ENCODE measurements at places on chromosomes 3 and 15. TPM values are rescaled to one million over a fixed set of nuclear protein-coding genes. Genes with fewer than 3 reads are reported as not detected.
A peak's percentile ranks its signal among the peaks of the same experiment; 100 is the strongest.

DNA sequence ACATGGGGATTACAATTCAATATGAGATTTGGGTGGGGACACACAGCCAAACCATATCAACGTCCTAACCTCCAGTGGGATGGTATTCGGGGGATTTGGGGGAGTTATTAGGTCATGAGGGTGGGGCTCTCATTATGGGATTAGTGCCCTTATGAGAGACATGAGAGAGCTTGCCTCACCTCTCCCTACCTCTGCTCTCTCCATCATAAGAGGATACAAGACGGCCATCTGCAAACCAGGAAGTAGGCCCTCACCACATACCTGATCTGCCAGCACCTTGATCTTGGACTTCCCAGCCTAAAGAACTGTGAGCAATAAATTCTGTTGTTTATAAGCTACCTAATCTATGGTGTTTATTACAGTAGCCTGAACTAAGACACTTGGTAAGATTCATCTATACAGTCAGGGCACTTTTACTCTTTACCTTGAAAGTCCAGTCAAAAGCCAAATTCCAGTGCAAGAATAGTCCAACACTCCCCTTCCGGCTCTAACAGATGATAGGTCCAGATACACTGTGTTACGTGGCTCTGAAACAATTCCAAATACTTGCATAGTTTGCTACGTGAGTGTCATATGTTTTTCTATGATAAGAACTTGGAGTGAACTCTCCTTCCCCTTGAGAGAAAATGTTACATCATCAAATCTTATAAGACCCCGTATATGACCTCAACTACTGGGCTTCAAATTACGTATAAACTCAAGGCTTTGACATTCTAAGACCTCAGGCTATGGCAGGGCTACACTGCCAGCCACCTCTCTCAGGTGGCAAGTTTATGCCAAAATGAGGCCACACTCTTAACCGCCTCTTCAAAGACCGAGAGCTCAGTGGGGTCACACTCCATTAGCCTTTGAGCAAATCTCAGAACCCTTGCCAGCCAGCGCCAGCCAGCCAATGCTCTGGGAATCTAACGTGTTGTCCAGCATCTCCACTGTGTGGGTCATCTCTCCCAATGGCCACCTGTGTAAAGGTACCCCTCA lies 129.9 kb downstream of the XXYLT1 start:
- no peak for DNase-seq

DNA sequence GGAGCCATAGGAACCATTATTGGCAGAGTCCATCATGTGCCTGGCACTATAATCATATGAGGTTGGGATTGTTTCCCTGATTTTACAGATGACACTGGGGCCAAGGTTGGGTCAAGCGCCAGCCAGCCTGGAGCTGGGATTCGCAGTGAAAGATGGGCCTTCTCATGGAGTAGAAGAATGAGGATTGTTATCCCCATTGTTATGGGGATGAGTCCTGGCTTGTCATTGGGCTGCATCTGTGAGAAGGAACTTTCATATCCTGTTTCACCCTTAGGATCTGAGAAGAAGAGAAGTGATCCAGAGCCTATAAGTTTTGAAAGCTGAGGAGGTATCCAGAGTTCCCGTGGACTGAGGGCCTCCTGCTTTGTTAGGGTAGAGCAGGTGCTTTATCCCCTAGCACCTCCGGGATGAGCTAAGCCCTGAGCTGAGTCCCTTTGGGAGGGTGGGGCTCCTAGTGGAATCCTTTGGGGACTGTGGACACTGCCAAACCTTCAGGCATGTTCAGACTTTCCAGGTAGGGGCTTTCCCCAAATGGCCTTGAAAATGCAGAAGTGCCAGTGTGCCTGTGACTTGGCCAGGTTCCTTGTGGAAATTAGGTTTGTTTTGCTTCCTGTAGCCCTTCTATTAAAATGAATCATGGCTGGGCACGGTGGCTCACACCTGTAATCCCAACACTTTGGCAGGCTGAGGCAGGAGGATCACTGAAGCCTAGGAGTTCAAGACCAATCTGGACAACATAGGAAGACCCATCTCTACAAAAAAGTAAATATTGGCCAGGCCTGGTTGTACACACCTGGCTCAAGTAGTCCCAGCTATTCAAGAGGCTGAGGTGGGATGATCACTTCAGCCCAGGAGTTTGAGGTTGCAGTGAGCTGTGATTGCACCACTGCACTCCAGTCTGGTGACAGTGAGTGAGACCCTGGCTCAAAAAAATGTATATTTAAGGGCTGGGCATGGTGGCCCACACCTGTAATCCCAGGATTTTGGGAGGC lies 30.2 kb upstream of the BSN start:
- DNase-seq: no peak

DNA sequence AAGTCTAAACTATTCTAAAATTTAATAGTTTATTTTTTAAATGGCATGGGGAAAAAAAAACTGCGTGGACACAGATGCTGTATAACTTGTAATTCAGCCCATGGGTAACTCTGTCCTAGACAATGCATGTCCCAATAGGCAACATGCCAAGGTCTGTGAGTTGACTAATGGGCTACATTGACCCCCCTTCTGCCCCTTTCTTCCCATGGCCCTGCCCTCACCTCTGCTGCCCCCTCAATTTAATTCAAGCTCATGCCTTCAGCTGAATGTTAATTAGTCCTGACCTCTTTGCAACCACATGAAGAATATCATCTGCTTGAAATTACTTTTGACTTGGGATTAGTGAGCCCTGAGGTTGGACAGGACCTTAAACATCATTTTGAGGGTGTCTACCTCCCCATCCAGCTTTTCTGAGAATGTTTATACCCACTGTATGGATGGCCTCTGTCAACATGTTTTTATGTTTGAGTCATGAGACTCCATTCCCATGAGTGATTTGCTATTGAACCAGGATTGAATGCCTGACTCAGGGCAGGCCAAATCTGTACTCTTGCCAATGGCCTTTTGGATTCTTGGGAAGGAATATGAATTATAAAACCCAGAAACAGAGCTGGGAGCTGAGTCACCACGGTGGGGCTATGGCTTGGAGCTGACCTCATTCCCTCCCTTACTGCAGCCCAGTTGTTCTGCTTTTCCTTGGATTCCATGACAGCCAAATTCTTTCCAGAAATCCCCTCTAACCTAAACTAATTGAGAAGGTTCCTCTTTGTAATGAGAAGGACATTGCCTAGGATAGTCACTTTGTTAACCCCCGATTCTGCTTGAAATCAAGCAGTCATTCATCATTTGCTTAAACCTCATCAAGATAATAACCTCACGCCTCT lies 33.5 kb upstream of the PDE8A start:
- DNase-seq: peak; percentile 48

- DNase-seq: no peak
These were observed 23.2 kb downstream of the SERPINI2 start for GRCh38 chr3:167450675-167451074.

DNA sequence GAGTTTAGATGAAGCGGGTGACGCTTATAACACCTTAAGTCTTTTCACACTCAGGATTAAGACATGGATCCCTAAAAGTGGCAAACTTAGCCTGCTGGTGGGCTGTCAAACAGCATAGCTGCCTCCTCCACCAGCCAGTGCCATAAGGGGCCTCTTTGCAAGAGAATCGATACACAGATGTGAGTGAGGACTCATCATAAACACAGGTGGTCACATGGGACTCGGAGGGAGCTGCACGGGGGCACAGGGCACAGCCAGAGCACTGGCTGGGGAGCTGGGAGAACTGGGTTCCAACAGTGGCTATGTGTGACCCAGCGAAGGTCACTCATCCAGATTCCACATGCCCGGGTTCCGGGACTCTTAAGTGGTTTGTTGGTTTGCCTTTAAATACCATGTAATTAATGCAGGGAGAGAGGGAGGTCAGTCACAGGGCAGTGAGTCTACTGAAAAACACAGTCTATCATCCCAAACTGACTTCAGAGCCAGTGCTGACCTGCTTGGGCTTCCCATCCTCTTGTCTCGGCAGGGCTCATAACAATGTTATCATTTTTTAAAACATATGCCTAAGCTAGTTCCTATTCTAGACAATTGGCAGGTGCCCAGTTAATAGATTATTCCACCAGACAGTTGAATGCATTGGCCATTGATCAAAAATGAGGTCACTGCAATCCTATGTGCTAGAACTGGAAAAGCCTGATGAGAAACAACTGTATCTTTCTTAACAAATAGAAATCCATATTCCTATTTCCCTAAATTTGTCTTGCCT lies 51.8 kb downstream of the SLC12A8 start:
- no peak for DNase-seq

DNA sequence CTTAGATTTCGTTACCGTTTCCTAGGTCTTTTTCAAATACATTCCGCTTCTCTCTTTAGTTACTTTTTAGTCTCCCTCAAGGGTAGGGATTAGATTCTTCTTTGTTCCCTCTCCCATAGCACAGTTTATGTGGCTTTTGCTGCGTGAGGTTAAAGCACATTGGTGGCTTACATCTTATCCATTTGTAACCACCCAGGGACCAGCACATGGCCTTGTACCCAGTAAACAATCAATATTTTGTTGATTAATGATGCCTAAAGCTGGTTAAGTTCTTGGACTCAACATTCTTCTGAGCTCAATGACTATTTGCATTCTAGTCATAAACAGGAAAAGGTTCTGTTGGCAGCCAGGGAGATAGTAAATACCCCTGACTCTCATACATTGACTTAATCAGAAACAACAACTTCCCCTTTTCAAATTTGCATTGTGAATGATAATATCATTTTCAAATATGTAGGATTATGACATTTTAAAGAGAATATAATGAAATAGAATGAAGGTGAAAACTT lies 60.2 kb downstream of the CACNA1D start:
- no peak for DNase-seq

GRCh38 chr15:36831125-36831903 lies 251.9 kb downstream of the CDIN1 start:
- no peak for DNase-seq

GRCh38 chr3:142975316-142975995 lies 12.0 kb upstream of the PAQR9 start:
- DNase-seq: no peak

DNA sequence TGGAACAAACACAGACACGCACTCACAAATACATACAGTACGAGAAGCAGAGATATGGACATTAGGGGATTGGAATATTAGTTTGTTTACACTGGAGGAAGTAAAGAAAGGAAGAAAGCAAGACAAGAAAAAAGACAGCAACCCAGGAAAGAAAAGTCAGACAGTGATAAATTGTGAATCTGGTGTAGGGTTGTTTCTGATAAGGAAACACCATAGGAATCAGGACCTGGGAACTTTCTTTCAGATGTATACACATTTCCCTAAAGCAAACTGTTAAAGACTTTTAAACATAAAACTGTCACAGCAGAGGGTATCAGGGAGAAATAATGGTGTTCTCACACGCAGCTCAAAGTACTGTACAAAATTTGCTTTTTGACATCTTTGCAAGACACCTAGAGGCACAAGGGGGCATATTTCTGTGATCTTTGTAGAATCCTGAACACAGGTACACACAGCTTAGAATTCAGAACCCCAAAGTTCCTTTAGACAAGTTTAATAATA lies 153.7 kb downstream of the TUSC7 start:
- no peak for DNase-seq

GRCh38 chr15:31954374-31955172 lies 75.7 kb upstream of the CHRNA7 start:
- no peak for DNase-seq

GRCh38 chr3:73409138-73409763 lies 215.5 kb downstream of the PDZRN3 start:
- DNase-seq: no peak

GRCh38 chr3:33439546-33440327 lies 468 bp downstream of the UBP1 start:
- DNase-seq: peak; percentile 50

DNA sequence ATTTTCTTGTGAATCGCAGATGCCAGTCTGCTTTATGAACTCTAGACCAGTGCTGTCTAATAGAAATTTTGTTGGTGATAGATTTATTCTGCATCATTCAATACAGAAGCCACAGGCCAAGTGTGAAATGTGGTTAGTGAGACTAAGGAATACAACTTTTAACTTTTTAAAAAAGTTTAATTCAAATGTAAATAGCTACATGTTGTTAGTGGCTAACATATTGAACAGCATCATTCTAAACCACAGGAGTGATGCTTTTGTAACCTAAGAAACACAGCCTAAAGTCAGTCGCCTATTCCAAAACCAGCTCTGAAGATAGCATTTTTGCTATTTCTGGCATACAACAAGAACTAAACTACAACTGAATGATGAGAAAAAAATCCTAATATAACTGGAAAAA lies 164.8 kb upstream of the CBLB start:
- DNase-seq: no peak

GRCh38 chr3:119034256-119035013 lies at the start of gene IGSF11:
Gene IGSF11, minus strand, starts transcription at chr3:119034846. Its CDS starts 264 bp downstream, at chr3:119034582.
- DNase-seq: peak; percentile 62

DNA sequence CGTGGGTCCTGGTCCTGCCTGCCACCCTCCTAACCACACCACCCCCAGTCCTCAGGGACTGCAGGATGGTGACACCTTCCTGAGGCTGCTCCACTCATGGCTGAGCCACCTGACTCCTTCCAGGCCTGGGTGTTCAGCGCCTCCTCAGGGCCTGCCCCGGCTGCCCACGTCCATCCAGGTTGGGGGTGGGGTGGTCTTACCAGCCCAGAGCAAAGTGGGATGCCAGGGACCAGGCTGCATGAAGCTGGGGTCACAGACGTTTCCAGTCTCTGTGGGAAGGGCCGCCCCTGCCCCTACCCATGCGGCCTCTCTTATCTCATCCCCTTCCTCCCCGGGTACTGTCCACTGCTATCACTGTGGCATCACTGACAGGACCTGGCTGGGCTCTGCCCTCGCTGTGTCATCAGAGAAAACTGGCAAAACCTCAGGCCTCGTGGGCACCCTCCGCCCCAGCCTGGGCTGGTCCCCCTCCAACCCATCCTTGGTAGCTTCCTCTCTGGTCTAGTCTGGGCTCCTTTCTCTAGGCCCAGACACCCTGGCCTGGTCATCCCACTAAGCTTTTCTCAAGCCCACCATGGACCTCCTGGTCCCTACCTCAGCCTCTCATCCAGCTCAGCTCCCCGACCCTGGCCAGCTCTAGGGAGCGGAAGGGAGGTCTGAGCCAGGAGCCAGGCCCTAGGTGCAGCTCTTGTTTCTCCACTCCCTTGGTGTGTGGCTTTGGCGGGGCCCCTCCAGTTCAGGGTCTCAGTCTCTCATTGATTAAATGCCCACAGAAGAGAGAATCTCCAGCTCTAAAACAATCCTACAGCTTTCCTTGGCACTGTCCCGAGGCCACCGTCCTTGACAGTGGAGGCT lies 32.9 kb downstream of the WNT7A start:
- no peak for DNase-seq

DNA sequence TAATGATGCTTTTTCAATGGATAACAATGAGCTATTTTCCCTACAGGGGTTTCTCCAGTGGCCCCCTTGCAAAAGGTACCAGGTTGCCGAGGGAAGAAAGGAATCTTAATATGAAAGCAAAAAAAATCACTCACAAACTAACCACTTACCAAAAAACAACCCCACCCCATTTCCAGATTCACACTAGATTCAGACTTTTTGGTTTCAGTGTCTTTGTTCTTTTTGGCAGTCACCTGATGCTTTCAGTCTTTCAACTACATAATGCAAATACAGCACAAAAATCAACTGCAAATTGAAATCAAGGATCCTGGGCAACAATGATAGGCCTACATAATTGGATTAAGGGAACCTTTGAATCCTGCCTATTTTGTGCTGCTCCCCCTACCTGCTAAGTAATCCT lies 71.1 kb upstream of the RAP2B start:
- DNase-seq: no peak

GRCh38 chr3:79572930-79573329 lies 194.9 kb downstream of the ROBO1 start:
- DNase-seq: no peak

Gene CLDN16
- total RNA-seq: 0.08 TPM

Gene SI
- not detected for total RNA-seq

Gene FANCD2
- total RNA-seq: 36.7 TPM

Gene ALDH1L1
- not detected for total RNA-seq

Gene BNIP2
- 162 TPM for total RNA-seq

Gene GOLGA6L7
- not detected for total RNA-seq

Gene MYZAP
- total RNA-seq: 0.72 TPM

Data from SJSA1 (cell line).